ENCODE measurements at places on chromosomes 7 and 10.

DNA sequence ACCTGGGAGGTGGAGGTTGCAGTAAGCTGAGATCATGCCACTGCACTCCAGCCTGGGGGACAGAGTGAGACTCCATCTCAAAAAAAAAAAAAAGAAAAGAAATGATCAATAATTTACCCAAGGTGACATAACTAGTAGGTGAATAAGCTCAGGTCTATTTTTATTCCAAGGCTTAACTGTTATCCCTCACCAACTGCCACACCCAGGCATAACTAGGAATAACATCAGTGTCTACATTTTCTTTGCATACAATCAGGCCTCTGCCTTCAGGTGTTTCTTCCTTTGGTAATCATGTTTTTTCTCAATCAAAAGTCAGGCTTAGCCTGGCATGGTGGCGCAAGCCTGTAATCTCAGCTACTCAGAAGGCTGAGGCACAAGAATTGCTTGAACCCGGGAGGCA is 26.6 kb downstream of the CPEB3 start:
- no peak for DNase-seq

DNA sequence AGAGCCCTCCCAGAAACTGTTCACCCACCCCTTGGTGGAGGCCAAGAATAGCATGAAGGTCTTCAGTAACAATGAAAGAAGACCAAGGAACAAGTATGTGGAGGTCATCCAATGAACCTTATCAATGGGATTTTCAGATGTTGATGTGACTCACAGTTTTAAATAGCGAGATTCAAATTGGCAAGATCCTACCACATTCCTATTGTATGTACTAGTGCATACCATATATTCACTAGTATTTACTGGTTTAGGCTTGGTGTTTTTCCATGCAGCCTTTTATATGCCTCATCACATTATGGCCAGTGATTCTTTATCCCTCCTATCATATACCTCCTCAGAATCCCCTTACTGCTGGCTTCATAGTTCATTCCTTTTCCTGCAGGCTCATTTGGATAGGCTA is 54.4 kb downstream of the ITGB8 start:
- no peak for DNase-seq

- no peak for DNase-seq
These were observed 387.8 kb downstream of the BBS9 start for GRCh38 chr7:33517191-33517590.

GRCh38 chr7:142784716-142785115 is 13.9 kb downstream of the PRSS2 start:
- no peak for DNase-seq

DNA sequence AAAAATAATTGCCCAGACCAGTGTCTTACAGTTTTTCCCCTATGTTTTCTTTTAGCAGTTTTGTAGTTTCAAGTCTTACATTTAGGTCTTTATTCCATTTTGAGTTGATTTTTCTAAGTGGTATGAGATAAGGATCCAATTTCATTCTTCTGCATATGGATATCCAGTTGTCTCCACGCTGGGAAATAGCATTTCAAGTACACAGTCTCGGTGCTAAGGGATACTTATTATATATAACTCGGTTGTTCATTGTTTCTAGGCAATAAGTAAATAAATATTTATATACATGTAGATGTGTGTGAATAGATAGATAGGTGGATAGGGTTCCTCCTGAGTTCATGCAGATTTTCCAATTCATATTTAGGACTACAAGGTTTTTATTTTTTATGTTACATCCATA is 16.0 kb downstream of the TAF3 start:
- DNase-seq: no peak

DNA sequence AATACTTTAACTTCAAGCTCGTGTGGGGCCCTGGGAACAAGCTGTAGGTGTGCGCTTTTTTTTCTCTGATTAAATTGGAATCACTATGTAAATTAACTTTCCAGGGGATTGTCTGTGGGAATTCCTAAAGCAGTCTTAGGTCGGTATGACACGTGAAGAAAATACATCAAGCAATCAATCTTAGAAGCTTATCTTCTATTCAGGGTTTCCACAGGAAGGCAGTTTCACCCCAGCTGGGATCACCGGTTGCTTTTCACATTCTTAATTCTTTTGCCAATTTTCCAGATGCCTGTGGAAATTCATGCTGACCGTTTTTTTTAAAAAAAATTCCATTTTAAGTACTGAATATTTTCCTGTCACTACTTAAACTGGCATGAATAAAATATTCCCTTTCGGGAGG is 41.9 kb downstream of the CAMK1D start:
- no peak for DNase-seq

- no peak for DNase-seq
These were observed 77.3 kb downstream of the GRK5 start for GRCh38 chr10:119284679-119285096.

DNA sequence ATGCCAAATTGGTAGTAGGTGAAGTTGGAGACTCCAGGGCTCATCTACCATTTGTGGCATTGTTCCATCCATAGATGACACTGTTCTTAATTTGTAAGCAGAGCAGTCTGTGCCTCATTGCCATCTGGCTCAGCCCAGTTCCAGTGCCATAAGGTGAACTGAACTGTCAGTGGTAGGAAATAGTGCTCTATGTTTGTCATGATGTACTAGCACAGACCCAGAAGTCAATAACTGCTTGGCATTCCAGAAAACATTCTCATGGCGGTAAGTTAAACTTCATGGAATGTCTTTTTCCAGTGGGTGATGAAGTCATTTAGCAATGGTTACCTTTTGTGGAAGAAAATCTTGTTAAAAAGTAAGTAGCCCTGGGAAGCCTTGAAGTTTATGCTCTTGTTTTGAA is 302.7 kb downstream of the SUGCT start:
- DNase-seq: no peak

Data from inflammatory macrophage (primary cell).